ENCODE measurements at places on chromosomes 13 and 19.

- no peak for DNase-seq
Measured at GRCh38 chr13:101552786-101553185, 100.3 kb downstream of the ITGBL1 start.

DNA sequence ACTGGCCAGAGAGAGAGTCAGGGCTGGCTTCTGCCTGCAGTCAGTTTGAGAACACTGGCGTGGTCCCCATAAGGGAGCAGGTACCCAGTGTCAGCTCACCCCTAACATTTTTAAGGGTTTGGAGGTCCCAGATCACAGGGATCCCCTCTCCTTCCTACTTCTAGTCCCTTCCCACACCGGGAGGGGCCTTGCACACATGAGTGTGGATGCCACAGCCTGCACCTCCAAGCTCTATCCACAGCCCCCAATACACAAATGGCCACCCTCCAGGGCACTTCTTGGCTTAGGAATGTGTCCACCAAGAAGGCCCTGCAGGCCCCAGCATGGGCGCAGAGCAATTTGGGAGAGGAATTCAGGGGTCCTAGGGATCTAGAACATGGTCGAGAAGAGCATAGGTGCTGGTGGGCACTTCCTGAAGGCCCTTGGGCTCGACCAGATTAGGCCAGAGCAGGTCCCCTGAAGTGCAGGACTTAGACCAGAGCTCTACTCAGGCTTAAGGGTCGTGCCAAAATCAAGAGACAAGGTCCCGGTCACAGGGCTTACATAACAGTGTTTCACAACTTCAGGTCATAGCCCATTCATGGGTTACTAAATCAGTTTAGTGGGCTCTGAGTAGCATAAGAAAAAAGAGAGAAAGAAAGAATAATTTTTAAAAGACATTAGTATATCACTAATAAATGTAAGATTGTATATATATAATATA lies 16.0 kb downstream of the FXYD5 start:
- no peak for DNase-seq

DNA sequence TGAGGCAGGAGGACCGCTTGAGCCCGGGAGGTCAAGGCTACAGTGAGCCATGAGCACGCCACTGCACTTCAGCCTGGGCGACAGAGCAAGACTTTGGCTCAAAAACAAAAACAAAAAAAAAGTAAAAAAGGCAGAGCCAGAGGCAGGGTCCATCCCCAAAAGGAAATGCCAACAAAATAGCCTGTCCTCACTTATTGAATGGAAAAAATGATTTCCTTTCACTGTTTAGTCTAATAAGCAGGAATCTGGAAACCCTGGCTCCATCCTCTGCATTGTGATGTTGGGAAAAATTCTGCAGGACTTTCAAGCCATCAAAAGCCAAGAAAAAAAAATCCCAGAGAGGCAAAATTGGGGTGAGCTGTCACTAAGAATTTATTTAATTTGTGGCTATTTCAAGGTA lies 23.2 kb downstream of the ZIC5 start:
- no peak for DNase-seq

DNA sequence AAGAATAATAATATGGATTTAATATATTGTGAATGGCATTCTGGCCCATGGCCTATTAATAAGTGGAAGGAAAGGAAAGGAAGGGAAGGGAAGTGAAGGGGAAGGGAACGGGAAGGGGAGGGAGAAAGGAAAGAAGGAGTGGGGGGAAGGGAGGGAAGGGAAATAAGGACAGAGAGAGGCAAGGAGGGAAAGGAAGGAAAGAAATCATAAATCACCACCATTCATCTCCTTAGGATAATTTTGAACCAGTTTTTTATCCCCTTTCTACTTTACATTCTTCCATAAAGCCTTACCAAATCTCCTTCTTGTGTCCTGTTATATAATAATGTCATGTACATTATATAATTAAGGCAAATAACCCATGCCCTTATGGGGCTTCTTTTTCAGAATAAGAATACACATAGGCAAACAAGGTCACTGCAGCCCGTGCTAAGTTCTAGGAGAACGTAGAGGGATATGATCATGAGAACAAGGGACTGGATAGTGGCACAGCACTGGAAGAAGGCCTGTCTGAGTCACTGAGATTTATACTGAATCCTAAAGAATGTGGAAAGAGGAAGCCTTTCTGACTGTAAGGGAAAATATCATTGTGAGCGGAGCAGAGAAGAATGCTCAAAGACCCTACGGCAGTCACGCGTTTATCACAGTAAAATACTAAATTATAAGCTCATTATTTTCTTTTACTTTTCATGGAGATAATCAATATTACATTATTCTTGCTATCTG lies 444.5 kb upstream of the GPC6 start:
- DNase-seq, result no peak

GRCh38 chr13:100436099-100436498 lies 152.5 kb downstream of the GGACT start:
- DNase-seq, result no peak

- no peak for DNase-seq
Measured at GRCh38 chr19:47848823-47849473, 10.1 kb upstream of the TPRX2 start.

DNA sequence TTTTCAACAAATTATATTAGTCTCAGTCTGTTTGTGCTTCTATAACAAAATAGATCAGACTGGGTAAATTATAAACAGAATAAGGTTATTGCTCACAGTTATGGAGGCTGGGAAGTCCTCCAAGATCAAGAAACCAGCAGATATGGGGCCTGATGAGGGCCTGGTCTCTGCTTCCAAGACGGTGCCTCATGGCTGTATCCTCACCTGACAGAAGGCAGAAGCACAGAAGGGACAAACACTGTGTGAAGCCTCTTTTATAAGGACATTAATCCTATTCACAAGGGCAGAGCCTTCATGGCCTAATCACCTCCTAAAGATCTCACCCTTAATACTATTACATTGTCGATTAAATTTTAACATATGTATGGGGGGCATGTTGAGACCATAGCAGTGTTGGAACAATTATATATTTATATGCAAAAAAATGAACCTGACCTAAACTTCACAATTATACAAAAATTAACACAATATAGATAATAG lies 12.7 kb downstream of the F10 start:
- no peak for DNase-seq

GRCh38 chr13:45242070-45242469 lies 41.2 kb upstream of the KCTD4 start:
- no peak for DNase-seq

DNA sequence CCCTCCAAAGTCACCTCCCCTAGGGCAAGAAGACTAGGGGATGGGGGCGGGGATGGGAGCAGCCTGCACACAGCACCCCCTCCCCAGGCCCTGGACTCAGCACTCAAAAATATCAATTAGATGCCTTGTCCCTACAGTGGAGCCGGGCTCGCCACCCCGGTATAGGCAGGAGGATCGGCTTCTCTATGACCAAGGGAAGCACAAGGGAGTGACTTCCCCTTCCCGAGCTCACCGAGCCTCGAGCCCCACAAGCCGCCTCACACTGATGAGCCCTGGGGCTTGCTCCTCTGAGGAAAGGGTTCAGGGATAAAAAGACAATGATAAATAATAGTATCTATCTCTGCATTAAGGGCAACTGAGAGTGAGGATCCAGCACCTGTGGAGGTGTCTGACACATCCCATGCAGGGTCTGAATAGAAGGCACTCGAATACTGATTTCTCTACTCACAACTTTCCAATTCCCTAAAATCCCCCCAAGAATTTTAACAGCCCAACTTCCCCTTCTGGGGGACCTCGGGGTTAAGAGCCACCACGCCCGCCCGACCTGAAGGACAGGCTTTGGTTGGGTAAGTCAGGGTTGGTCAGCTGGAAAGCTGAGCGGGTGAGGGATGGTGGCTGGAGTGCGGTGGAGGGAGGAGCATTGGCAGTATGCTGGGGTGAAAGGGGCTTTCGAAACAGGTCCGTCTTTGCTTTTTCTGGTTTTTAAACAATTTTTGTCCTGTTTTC lies 51.3 kb downstream of the STK24 start:
- no peak for DNase-seq

DNA sequence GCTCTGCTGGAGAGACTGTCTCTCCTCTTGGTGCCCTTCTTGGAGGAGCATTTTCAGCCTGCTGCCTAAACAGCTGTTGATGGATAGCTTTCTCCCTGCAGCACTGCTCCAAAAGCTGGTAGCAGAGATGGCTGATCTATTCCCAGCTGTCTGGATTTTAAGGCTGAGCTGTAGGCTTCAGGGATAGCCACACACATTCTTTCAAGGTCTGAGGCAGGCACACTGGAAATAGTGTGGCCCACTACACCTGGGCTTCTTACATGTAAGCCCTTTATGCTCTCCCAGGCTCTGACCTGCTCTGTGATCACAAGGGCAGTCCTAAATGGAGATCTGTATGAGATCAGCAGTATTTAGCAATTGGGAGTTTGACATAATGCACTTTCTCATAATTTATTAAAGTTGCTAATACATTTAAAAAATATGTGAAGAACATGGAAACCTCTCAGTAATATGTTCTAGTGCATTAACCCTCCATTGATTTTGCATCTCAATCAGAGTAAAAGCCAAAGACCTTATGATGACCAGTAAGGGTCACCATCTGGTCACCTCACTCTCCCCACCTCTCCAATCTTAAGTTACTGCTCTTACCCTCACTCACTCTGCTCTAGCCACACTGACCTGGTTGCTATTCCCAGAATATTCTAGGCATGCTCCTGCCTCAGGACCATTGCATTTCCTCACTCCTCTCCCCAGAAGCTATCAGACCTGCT lies 91.6 kb downstream of the MBNL2 start:
- no peak for DNase-seq

- DNase-seq, result no peak
Measured at GRCh38 chr19:17097593-17098126, 22.1 kb downstream of the MYO9B start.

GRCh38 chr19:58571575-58571947 lies 1.6 kb downstream of the MZF1 start:
- no peak for DNase-seq

DNA sequence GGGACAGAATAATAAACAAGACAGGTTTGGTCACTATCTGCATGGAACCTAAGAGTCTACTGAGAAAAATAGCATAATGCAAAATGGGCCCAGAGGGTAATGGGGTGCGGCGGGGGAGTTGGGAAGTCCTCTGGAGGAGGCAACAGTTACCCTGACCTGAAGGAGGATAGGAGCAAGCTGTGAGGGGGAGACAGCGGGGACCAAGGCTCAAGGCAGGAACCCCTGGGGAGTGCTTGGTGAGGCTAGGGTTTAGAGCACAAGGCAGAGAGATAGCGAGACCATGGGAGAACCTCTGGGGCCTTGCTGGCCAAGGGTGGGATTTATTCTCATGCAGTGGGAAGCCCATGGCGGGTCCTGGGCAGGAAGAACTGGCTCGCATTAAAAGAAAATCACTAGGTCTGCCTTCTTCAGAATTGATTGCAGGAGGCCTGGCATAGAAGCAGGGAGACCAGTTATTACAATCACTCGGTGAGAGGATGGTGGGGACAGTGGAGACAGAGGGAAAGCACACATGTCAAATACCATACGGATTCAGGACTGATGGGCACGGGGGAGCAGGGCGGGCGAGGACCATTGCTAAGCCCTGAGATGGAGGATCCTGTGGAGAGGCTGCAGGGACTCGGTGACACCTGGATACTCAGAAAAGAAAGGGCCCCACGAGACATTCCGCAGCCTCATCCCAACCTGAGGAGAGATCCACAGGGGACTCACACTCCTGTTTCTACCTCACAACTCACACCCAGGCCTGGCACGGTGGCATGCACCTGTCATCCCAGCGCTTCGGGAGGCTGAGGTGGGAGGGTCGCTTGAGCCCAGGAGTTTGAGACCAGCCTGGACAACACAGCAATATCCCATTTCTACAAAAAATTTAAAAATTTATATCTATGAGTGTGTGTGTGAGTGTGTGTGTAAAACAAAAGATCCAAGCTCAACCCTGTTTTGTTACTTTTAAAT lies 110.4 kb downstream of the URI1 start:
- DNase-seq, result no peak

- no peak for DNase-seq
Measured at GRCh38 chr19:6979399-6979798, 41.8 kb downstream of the MBD3L2B start.

GRCh38 chr19:54196536-54196935 lies 4.1 kb upstream of the RPS9 start:
- no peak for DNase-seq

GRCh38 chr13:60012488-60012887 lies 151.2 kb downstream of the DIAPH3 start:
- DNase-seq, result no peak

GRCh38 chr13:108154421-108154858 lies 60.9 kb downstream of the LIG4 start:
- no peak for DNase-seq

DNA sequence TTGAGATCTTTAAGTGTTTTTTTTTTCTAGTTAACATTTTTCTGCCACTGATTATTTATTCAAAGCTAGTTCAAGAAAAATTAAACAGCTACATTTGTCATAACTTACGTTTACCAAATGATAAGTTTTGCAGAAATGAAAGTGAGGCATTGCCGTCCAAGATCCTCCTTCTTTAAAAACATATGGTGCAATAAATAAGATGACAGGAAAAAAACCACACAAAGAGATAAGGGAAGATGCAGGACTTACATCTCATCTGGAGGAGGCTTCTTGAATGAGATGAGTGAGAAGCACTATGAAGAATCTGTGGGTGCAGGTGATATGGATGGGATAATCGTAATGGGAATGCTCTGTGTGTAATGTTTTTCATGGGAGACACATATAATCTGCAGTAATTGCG lies 12.4 kb downstream of the TNFSF13B start:
- no peak for DNase-seq

DNA sequence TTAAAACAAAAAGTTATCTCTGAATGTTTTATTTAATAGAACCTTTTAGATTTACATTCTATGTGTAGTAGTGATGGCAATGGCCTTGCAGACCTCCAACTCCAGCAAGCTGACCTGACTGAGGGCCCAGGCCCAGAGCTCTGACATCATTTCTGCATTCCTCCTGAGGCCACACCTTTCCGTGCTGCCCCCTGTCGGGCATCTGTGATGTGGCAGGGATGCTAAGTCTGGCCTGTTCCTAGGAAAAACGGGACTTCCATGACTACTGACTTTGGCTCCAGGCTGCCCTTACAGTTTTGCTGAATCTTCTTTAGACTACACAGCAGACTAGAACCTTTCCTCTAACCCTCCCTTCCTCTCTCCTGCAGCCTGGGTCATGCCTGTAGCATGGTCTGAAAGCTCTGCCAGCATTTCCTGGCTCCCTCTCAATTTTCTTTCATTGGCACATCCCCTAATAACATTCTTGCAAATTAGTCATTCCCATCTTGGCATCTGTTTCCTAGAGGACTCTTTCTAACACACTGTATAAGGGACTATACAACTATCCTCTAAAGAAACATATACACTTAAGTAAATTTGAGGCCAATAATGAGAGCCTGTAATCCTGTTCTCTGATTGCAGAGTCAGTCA lies 249.1 kb downstream of the GPC5 start:
- DNase-seq, result no peak

GRCh38 chr13:32587011-32587810 lies 959 bp downstream of the PDS5B start:
- DNase-seq, result peak; percentile 62

- DNase-seq, result no peak
Measured at GRCh38 chr13:95679722-95680121, 2.8 kb downstream of the DNAJC3 start.

GRCh38 chr13:100019780-100020356 lies 38.3 kb downstream of the ZIC2 start:
- DNase-seq, result no peak

Data from CD4-positive, alpha-beta T cell treated with Interleukin-17A for 1 hour (primary cell).